ENCODE measurements at places on chromosomes 6 and 20.

DNA sequence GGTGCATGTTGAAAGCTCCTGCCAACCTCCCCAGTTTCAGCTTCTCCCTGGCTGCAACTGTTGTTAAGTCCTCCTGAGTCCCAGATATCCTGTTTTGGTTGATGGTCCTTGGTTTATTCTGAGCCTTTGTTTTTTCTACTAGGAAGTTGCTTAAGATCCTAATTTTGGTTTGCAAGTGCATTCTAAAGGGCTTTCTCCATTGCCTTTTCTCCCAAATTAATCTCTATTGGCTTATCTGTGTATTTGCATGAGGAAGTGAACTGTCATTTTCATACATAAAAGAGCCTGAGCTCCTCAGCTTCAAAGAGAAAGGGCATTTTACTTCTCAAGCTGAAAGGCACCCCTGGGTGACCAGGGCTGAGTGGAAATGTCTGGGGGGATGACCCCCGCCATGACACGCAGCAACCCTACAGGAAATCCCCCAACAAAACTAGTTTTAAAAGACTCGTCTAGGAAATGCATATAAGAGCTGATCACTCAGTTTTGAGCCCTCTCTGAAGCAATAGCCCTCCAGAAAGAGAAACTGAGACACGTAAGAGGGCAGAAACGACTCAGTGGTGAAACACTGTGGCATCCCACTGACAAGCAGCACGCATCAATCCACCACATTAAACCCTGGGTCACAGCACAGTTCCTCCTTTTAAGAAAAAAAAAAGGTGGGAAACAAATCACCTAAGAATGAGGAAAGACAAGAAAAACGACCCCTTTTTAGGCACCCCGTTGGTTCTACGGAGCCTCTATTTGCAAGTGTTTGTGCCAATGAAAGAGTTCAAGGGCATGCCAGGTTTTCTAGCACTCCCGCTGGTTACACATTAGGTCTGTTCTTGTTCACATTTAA is 140.9 kb downstream of the THBS2 start:
- no peak for DNase-seq

- no peak for DNase-seq
Measured at GRCh38 chr6:11830105-11830504, 51.5 kb upstream of the ADTRP start.

DNA sequence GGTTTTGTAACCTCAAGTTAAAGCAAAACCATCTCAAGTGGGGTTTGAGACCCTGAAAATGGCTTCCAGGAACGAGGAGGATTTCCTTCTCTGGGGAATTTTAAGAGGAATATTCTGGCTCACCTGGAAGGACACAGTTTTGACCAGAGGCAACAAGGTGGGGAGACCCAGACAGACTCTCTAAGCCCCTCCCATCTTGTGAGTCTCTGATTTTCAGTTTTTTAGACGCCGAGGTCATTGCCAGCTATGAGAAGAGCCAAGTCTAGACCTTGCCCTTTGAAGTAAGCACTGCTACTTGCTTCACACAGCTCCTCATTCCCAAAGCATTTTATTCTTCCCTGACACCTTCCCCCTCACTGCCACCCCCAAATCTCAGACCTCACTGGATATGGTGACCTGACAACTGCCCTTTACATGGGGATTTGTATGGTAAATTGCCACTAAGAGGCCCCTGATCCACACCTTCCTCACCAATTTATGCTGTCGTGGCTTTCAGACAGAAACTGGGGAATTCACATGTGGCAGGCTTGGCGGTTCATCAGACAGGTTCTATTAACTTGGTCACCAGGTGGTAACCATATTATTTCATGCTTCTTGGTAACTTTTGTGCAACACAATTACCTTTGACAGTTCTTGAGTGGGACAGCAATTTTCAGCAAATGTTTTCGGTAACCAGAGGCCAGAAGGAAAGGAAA is 116.2 kb downstream of the ISM1 start:
- no peak for DNase-seq

GRCh38 chr20:3627476-3627875 is 35.7 kb downstream of the GFRA4 start:
- DNase-seq = no peak

- no peak for DNase-seq
Measured at GRCh38 chr6:144816936-144817335, 531.8 kb downstream of the UTRN start.

DNA sequence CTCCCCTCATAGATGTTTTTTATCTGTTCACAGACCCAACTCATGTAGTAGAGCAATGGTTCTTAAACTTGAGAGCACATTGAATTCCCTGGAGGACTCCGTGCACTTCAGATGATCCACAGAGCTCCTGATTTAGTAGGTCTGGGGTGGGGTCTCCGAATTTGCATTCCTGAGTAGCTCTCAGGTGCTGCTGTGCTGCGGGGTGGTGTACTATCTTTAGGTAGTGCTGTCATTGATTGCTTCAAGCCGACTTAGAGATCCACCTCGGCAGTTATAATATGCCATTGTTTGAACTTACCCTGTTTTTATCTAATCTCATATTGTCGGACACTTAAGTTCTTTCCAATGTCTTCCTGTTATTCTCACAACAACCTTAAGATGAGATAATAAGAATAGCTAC is 45.0 kb downstream of the BMP2 start:
- no peak for DNase-seq

- DNase-seq = no peak
Measured at GRCh38 chr6:152170702-152171667, 363.5 kb downstream of the ESR1 start.

GRCh38 chr20:48523191-48523995 is 304.4 kb downstream of the PREX1 start:
- DNase-seq = no peak

GRCh38 chr6:99241905-99242534 is 107.5 kb downstream of the FAXC start:
- peak; percentile 8 for DNase-seq

GRCh38 chr20:47656318-47656717 is 129.0 kb downstream of the SULF2 start:
- DNase-seq = no peak

- no peak for DNase-seq
Measured at GRCh38 chr20:48706116-48706656, 121.6 kb downstream of the PREX1 start.

DNA sequence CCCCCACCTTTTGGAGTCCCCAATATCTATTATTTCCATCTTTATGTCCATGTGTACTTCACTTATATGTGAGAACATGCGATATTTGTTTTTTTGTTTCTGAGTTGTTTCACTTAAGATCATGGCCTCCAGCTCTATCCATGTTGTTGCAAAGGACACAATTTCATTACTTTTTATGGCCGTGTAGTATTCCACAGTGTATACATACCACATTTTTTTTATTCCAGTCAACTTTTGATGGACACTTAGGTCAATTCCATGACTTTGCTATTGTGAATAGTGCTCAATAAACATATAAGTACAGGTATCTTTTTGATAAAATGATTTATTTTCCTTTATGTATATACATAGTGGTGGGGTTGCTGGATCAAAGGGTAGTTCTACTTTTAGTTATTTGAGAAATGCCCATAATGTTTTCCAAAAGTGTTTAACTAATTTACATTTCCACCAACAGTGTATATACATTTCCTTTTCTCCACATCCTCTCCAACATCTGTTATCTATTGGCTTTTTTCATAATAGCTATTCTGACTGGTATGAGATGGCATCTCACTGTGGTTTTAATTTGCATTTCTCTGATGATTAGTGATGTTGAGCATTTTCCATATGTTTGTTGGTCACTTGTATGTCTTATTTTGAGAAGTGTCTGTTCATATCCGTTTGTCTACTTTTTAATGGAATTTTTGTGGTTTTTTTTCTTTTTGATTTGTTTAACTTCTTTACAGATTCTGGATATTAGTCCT is 34.0 kb upstream of the COL10A1 start:
- no peak for DNase-seq

DNA sequence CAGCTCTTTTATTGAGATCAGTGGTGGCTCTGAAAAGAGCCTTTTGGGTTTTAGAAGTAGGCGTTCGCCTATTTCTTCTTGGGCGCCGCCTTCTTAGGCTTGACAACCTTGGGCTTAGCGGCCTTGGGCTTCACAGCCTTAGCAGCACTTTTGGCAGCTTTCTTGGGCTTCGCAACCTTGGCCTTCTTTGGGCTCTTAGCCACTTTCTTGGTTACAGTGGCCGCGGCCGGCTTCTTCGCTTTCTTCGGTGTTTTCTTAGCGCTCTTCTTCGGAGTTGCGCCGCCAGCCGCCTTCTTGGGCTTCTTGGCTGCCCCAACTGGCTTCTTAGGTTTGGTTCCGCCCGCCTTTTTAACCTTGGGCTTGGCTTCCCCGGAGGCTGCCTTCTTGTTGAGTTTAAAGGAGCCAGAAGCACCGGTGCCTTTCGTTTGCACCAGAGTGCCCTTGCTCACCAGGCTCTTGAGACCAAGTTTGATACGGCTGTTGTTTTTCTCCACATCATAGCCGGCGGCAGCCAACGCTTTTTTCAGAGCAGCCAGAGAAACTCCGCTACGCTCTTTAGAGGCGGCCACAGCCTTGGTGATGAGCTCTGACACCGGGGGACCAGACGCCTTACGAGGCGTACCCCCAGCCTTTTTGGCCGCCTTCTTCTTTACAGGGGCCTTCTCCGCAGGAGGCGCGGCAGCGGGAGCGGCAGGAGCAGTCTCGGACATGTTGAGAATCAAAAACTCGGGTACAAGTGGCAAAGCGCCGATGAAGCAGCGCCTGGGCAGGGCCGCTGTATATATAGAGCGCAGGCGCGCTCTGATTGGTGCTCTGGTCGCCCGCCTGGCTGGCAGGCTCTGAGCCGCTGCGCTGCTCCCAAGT is 31.3 kb upstream of the HFE start:
- peak; percentile 70 for DNase-seq

DNA sequence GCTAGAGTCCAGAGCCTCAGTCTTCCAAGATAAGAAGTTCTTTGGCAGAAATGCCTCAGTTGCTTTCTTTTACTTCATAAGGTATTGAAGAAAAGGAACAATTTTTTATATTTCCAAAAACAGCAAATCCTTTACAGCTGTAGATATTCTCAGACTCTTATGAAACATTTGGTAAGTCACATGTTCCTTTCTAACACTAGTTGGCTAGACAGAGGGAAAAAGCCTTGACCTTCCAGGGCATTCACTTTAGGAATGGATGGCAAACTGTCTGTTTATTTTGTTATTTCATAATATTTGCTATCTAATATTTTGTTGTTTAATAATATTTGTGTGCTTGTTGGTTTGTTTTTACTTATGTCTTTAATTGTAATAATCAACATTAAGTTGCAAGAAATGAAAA is 140.8 kb downstream of the PTPRK start:
- DNase-seq = no peak

DNA sequence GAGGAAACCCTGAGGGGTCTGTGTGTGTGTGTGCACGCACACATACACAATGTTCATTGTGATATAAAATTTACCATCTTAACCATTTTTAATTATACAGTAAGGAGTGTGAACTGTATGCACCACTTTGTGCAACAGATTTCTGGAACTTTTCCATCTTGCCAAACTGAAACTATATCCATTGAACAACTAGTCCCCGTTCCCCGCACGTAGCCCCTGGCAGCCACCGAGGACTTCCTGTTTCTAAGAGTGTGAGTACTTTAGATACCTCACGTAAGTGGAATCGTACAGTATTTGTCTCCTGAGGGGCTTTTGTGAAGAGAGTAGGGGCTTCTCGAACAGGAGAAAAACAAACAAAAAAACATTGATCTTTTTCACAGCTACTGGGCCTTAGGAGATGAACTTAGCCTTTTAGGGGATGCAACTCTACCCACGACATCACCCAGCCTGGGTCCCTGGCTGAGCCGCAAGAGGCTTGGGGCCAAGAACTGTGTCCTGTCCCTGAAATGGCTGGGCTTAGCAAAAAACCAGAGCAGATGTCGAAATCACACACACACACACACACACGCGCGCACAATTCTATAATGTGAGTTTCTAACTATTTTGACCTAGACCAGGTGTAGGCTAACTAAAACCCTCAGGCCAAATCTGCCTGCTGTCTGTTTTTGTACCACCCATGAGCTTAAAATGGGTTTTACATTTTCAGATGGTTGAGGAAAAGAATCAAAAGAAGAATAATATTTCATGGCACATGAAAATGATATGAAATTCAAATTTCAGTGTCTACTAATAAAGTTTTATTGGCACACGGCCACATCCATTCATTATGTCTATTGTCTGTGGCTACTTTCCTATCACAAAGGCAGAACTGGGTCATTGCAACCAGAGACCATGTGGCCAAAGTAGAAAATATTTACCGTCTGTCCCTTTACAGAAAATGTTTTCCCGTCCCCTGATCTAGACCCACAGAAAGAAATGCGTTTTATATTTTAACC is 144.2 kb downstream of the EYA2 start:
- DNase-seq = peak; percentile 29

DNA sequence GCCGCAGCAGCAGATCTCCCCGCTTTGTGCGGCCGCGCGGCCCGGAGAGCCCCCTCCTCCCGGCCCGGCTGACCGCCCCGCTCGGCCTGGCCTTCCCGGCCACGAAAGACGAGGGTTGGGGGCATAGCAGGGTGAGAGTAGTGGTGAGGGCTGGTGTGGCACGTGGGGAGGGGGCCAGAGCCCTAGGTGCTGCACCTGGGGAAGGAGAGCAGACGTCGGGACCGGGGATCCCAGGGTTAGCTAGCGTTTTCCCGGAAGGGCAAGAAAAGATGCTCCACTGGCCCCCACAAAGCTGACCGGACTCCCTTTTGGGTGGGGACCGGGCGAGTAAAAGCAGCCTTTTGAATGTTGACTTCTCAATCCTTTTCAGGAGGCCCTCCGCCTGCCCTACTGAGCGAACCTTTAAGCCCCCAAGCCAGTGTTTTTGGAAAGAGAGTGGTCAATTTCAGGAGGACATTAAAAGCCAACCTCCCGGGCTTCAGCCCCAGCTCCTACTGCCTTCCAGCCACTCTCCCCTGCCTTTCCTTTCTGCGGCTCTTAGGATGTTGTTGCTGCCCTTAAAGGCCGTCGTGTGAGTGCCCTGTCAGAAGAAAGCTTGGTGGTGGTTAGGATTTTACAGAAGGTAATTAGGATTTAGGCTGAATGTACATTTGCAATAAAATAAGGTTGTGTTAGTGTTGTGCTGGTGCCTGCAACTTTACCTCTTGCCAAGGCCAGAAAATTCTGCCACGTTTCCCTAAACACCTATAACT is 648 bp upstream of the BACH2 start:
- DNase-seq = no peak

DNA sequence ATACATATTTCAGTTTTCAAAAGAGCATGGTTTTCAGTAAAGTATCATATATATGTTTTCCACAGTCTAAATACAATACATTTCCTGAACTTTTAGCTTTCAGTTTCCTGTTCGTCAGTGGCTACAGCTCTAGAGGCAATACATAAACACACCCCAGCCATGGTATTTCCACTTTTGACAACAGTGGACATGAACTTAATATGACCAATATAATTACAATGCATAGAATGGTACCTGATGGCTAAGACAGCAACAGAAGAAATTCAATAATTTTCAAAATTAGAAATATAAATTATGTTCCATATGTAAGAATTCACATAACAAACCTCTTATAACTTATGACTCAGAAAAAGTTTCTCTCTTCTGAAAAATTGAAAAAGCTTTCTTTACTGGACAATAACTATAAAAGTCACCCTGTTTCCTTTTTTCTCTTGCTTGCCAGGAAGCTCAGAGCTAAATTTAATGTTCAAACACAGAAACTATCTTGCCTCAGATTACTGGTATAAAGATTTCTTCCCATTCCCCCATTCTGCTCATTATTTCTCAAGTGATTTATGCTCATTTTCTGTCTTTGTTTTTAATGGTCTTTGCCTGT is 19.2 kb downstream of the FKBP5 start:
- no peak for DNase-seq

- DNase-seq = no peak
Measured at GRCh38 chr6:37056439-37057127, 51.1 kb downstream of the FGD2 start.

Data from NCI-H2029 treated with DMSO at 0.1 percent for 48 hours (cell line).